Stimulated activated CD4-positive, alpha-beta T cell treated with anti-CD3 and anti-CD28 coated beads, Interleukin-12 subunit alpha, Interleukin-12 subunit beta, amount 100 ng/mL, for 24 hours (primary cell): ENCODE measurements at places on chromosomes 16 and 17.

GRCh38 chr16:46904471-46904870, 20.3 kb downstream of the GPT2 start:
- no peak for DNase-seq

DNA sequence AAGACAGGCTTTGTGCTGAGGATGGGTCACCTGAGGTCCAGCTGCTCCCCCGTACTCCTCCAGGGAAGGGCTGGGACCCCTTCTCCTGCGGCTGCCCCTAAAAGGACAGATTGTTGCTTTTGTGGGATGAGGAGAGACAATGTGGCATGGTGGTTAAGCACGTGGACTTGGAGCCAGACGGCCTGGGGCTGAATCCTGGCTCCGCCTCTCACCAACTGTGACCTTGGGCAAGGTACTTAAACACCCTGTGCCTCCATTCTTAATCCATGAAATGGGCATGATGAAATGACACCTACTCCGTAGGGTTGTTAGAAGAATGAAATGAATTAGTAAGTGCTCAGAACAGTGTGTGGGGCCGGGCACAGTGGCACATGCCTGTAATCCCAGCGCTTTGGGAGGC, 39.6 kb upstream of the PLCG2 start:
- no peak for DNase-seq

DNA sequence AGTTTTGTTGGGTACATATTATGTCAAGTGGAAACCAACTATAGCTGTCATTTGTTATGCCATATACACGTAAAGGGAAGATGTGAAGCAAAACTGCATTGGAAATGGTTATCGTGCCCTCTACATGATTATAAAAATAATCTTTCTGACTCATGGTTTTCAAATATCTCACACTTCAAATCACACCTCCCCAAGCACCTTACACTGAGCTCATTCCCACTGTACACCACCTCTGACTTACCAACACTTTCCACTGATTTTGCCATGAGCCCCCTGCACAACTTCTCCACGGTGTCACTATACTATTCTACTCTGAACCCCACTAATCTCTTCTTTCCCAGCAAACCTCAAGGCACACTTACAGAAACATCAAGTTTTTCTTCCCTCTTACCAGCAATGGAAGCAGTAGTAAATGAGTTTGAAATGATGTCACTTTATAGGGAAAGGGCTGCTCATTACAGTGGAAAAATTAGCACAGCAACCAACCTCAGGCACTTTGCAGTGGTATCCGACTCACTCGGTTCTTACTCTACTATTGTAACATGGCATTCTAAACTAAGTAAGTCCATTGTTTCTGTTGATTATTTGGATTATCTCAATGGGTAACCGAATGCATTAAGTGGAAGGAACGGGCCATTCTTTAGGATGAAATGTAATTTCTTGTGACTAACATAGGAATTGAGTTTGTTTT, 18.7 kb downstream of the ZNF821 start:
- no peak for DNase-seq

DNA sequence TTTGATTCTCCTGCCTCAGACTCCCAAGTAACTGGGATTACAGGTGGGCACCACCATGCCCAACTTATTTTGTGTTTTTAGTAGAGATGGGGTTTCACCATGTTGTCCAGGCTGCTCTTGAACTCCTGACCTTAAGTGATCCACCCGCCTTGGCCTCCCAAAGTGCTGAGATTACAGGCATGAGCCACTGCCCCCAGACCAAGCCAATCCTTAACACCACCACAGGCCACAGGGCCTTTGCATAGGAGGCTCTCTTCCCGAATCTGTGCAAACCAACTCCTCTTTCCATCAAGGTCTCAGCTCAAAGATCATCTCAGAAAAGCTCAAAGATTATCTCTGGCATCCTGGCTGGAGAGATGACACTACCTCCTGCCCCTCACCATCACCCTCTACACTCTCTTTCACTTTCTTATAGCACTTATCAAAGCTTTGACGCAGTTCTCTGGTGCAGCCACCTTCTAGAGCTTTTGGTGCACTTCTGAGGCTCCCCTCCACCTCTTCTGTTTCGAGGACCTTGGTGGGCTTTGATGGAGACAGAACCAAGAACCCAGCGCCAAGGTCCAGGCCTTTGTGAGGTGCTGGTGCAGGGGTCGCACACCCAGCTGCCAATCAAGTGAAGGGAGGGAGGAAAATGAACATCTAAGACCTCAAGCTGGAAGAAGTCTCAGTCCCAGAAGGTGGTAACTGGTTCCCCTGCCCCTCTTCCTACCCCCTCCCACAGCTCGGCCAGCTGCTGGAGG, 23.2 kb upstream of the PHB1 start:
- DNase-seq, result no peak

GRCh38 chr17:59406808-59407381, 75.4 kb downstream of the YPEL2 start:
- DNase-seq, result no peak

GRCh38 chr17:39404542-39405378, 3.3 kb upstream of the FBXL20 start:
- DNase-seq, result no peak

- DNase-seq, result no peak
Measured at GRCh38 chr17:50948711-50949110, 82.6 kb upstream of the TOB1 start.
